ENCODE measurements at places on chromosomes 16 and 17.

DNA sequence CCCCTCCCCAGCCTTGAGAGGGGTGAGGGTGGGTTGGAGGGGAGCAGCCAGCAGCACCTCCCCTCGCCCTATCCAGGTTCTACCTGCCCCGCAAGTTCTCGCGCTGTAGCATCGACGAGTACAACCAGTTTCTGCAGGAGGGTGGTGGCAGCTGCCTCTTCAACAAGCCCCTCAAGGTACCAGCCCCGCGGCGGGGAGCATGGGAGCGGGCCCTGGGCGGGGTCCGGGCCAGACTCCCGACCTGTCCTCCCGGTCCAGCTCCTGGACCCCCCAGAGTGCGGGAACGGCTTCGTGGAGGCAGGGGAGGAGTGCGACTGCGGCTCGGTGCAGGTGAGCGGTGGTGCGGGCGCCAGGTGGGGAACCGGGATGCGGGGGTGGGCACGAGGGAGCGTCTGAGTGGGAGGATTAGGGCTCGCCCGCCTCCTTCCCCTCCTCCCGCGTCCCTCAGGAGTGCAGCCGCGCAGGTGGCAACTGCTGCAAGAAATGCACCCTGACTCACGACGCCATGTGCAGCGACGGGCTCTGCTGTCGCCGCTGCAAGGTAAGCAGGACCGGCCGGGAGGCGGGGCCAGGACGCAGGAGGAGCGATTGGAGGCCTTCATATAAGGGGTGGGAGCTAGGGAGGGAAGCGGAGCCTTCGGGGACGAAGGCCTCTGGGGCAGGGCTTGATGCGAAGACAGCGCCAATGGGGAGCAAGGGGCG lies 16.5 kb downstream of the ADAM11 start:
- DNase-seq, result peak; percentile 97

GRCh38 chr17:56594320-56595107 lies 1.0 kb downstream of the NOG start:
- peak; percentile 66 for DNase-seq

DNA sequence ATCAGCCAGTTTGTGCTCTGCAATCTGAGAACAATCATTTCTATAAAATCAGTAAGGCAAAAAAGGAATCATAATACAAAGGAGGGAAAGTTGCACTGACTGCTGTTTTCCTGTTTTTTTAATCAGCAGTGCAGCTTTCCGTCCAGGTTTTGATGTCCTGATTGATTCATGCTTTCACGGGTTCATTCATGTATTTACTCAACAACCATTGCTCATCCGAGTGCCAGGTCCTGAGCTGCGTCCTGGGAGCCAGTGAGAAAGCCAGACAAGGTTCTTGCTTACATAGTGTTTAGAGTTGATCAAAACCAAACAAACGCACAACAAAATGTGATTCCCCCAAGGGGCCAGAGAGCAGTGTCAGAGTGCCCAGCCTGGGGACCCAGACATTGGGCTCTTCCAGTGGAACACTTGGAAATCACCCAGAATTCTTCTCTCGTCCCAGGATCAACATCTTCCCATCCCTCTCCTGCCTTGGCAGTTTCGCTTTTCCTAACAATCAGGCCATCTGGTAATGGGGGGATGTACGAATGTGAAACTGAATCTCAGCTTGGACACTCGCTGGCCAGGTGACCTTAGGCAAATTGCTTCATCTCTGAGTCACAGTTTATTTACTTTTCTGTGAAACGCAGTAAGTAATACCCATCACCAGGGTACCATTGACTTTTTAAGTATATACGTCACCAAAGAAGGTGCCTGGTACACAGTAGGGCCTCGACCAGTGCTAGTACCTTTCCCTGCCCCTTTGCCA lies 13.3 kb upstream of the C1QL1 start:
- no peak for DNase-seq

DNA sequence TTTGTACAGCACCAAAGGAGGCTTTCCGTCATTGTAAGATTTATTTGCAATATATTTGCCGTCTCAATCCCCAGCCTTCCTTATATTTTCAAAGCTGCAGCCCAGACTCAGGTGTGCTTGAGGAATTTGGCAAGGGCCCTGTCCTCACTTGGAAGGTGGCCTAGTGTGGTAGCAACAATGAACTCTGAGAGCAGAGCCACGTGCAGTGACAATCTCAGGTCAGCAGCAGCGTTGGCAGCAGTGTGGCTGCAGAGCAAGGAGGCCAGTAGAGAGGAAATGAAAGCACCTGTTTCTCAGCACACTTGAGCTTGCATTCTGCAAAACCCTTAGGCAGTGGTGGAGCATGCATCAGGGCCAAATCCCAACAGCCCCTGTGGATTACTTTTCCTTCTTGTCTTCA lies 613.5 kb downstream of the RBFOX1 start:
- no peak for DNase-seq
